GM23248 (cell line): ENCODE measurements at places on chromosomes 16 and 17. TPM values are rescaled to one million over a fixed set of nuclear protein-coding genes. Genes with fewer than 3 reads are reported as not detected.

The COPRS gene
- polyA plus RNA-seq = 113 and 114 TPM in 2 replicates

The CDK3 gene
- polyA plus RNA-seq = 1.9 and 2.0 TPM in 2 replicates

The ZNF652 gene
- 12.4 and 13.1 TPM in 2 replicates for polyA plus RNA-seq

The NPTX1 gene
- 0.39 and 0.43 TPM in 2 replicates for polyA plus RNA-seq

The ZFP3 gene
- 1.8 and 2.0 TPM in 2 replicates for polyA plus RNA-seq

The G6PC1 gene
- not detected in 2 replicates for polyA plus RNA-seq

DNA sequence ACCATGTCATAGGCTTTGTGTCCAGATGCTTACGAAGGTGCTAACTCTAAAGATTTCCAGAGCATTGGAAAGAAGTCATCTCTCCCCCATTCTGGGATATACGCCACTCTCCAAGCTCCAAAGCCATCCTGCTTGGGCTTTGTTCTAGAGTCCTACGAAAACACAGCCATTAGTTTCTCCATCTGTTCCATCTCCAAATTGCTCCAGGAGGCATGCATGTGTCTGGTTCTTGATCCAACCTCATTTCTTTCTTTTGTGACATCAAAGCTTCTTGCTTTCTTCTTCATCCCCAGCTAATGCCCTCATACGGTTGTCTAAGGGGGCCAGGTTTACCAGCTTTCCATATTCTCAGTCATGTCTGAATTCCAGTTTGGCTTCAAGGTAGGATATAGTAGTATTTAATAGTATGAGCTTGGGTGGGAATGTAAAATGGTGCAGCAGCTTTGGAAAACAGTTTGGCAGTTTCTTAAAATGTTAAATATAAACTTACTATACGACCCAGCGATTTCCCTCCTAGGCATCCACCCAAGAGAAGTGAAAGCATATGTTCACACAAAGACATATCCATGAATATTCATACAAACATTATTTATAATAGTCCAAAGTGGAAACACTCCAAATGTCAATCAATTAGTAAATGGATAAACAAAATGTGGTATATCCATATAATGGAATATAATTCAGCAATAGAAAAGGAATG lies 202.6 kb downstream of the SHISA9 start:
- DNase-seq = no peak

DNA sequence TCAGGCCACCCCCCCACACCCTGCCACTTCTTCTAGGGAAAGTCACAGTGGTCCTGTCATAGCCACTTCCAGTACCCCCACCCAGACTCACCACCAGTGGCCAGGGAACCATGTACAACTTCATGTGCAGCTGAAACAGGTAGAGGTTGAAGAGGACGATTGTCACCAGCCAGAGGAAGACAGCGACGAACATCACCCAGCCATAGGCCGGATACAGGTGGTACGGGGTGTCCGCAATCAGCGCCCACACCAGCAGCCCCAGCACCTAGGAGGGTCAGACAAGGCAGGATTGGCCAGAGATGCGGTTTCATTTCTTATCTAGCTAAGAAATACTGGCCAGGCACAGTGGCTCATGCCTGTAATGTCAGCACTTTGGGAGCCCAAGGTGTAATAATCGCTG lies 16.7 kb downstream of the ARL2BP start:
- no peak for DNase-seq

GRCh38 chr16:3591436-3591803 lies 14.2 kb upstream of the NLRC3 start:
- DNase-seq = no peak

DNA sequence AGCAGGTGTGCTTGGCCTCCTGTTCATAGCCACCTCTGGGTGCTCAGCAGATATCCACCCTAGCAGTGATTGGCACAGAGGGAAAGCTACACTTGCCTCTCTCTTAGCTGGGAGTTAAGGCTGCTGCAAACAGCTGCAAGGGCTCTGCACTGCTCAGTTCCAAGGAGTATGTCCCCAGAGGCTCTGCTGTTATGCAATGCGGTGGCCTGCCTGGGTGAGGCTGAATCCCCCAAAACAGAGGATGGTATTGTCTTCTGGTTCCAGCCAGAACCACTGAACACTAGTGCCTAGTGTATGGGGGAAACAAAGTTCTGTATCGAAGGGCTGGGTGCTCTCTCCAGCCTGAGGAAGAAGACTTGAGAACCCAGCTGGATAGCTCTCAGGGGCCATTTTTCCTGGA lies 16.8 kb downstream of the TMEM94 start:
- no peak for DNase-seq

DNA sequence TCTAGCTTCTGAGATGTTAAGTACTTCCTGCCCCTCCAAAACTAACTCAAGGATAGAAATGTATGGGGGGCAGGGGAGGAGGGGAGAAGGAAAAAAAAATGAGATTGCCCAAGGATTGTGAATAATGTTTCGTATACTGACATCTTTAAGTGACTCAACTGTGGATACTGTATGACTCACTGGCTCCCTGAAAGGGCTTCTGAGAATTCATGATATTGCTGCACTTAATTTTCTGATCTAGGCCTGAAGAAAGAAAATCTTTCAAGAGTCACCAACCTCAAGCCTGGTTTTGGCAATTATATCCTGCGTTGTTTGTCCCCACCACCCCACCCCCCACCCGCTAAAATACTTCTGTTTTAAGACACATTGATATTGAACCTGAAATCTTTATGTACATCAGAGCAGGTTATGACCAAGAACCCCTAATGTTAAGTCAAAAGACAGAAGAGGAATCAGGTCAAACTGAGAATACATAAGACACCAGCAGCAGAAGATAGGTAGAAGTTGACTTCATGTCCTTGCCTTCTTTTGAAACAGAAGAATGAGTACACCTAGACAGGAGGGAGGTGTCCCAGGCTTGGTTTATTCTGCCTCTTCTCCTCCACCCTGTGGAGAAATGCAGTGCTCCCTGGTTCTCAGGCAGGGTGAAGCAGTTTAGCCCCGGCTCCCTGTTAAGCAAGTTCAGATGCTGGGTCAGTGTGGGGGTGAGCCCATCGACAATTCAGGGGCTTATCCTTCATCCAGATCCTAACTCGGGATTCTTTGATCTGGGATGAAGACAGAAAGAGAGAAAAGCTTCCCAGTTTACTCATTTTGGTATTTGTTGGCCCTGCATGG lies 3.3 kb upstream of the FBXL20 start:
- DNase-seq = peak; percentile 95

- DNase-seq = no peak
These were observed 5.4 kb upstream of the C17orf107 start for GRCh38 chr17:4893721-4894560.
